ENCODE measurements at places on chromosomes 7 and 10.

- DNase-seq: no peak
Measured at GRCh38 chr7:151008511-151009323, 15.6 kb downstream of the ATG9B start.

DNA sequence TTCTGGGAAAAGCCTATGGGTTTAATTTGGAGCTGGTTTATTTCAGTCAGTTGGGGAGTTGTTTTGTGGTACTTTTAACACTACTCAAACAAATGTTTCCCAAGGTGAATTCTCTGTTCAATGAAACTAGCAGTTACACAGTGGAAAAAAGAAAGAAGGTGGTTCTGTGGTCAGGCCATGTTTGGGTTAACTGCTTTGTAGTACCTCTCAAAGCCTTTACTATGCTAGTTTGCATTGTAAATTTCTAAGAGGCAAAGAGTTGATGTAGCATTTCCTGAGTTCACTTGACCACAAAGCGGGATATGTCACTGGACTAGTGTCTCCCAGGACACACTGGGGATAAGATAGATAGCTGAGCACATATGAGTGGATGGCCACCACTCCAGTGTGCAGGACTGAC lies 145.4 kb downstream of the KIF20B start:
- DNase-seq: no peak

DNA sequence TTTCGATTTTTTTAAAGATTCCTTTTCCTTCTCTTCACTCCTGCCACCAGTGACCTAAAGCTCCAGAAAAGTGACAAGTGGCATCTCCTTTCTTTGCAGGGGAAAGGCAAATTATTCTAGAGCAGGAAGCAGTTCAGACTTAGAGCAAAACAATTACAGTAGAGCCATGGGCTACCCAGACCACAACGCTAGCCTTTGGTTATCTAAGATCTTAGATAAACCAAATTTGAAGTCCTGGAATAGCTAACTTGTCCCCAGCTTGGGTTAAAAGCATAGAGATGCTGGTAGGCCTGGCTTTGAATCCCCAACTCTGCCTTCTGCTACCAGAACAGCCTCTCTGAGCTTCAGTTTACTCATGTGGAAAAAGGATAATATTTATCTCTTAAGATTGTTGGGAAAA lies 38.4 kb downstream of the LGI1 start:
- no peak for DNase-seq

GRCh38 chr7:81873559-81873958 lies 103.7 kb upstream of the HGF start:
- DNase-seq: no peak

- DNase-seq: no peak
Measured at GRCh38 chr10:44388641-44389040, 3.7 kb upstream of the CXCL12 start.

GRCh38 chr7:108189733-108190388 lies 59.7 kb upstream of the LAMB4 start:
- DNase-seq: no peak

DNA sequence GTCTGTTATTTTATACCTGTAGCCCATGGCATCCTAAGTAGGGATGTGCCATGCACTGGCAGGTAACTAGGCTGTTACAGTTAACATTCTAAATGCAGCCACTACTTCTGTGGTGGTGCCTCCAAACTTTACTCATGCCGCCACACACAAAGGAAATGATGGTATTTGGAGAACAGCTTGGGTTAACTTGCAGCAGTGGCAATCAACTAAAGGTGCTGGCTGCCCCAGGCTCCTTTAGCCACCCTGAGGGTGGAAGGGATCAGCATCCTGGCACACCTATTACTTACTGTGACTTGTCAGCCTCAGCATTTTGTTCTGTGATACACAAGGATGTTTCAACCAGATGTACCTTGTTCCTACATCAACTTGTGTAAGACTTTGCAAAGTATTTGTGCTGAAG lies 221.8 kb upstream of the PPP1R3A start:
- DNase-seq: no peak

DNA sequence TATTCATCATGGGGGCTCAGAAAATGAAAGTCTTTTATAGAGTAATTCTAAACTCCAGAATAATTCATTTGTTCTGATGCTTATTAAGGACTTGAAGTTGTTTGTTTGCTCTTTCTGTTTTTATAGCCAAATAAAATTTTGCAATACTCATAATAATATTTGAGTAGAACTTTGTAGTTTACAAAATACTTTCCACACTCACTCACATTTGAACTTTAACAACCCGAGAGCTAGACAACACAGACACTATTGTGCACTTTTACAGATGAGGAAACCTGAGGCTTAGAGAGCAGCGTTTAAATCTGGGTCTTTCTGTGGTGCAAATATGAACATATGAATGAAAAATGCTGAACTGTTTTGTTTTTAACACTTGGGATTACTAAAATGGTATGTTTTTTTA lies 126.8 kb downstream of the KAT6B start:
- DNase-seq: no peak

DNA sequence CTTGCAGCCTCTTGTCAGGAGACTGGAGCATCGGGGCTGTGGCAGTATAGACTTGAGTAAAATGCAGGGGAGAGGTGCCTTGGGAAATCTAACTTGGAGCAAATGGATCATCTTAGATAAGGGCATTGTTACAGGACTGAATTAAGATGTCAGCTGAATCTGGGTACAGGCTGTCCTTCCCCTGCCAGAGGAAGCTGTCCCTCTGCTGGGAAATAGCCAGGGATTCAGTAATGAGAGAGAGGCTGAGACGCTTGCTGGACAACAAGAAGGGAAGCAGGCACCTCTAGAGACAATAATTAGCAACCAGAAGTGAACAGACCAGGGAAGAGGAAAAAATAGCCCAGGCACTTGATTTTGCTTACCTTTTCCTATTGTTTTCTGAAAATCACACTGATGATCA lies 20.7 kb upstream of the RAPGEF5 start:
- DNase-seq: peak; percentile 2

- DNase-seq: no peak
Measured at GRCh38 chr10:120180160-120180559, 276.9 kb upstream of the PLPP4 start.

DNA sequence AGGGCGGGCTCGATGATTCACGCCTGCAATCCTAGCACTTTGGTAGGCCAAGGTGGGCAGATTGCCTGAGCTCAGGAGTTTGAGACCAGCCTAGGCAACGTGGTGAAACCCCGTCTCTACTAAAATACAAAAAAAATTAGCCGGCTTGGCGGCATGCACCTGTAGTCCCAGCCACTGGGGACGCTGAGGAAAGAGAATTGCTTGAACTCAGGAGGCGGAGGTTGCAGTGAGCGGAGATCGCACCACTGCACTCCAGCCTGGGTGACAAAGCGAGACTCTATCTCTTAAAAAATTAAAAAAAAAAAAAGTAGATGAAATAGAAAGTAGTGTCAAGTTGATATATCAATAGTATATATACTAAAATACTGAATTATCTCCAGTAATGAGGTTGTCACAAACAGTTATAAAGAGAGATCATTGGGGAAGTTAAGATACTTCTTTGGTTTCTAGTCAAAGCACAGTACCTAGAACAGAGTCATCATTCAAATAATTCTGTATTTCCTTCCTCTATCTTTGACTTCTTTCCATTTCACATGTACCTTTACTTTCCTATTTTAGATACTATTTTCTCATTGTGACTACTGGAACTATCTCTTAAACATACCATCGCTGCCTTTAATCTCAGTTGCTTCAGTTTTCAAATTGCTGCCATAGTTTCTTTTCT lies 491.7 kb downstream of the GRM8 start:
- no peak for DNase-seq

All from substantia nigra (tissue), 51 donors.